Psoas muscle (tissue), 8 donors: ENCODE measurements at places on chromosomes 4 and X. TPM values are rescaled to one million over a fixed set of nuclear protein-coding genes. Genes with fewer than 3 reads are reported as not detected.

The RNF128 gene
- total RNA-seq: 4.3 TPM

- no peak for DNase-seq
Observed at GRCh38 chr4:4492161-4492847, 49.5 kb downstream of the STX18 start.

The FAM47E gene
- total RNA-seq: 4.0 TPM

DNA sequence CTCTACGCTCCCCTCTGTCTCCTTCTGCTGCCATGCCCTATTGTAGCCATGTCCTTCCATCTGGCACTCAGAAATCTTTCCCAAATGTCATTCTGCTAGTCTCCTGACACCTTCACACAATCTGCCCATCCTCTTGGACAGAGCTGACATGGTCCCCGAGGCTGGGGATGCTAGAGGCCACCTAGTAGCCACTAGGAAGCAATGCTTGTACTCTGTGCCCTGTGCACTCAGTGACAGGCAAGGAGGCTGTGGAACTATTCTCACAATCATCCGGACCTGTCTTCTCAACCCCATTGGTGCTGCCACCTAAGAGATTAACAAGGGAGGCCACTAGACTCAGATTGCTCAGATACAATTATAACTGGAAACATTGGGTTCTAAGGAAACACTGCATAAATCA lies 112.6 kb upstream of the TMEM164 start:
- DNase-seq: no peak

The PRKG2 gene
- not detected for total RNA-seq

GRCh38 chrX:104565791-104566680 lies at the start of gene IL1RAPL2:
Gene IL1RAPL2 (plus strand): TSS chrX:104566199.
- peak; percentile 48 for DNase-seq

DNA sequence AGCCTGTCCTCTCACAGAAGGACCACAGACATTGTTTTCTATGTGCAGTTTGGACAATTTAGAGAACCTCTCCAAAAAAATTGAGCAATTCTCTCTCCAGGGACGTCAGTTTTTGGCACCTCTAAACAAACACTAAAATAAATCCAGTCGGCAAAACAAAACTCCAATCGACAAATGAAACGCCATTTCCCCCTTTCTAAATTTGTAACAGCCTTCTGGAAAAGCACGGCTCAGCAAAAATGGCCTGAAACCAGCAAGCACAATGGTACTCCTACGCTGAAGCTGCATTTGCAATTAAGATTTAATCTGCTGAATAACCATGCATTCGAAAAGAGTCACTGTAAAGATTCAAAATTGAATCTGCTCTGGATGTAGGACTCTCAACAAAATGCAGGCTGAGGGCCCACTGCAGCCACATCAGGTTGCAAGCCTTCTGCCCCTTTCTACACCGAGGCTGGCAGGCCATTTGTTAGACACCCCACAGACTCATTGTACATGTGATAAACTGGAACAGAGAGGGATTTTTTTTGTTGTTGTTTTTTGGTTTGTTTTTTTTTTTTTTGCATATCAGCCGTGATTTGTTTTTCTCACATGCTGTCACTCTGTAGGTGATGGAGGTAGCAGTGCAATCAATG lies 79.9 kb upstream of the MAP3K15 start:
- no peak for DNase-seq

The MSANTD1 gene
- 0.87 TPM for total RNA-seq

The PFKFB1 gene
- total RNA-seq: 20.9 TPM

DNA sequence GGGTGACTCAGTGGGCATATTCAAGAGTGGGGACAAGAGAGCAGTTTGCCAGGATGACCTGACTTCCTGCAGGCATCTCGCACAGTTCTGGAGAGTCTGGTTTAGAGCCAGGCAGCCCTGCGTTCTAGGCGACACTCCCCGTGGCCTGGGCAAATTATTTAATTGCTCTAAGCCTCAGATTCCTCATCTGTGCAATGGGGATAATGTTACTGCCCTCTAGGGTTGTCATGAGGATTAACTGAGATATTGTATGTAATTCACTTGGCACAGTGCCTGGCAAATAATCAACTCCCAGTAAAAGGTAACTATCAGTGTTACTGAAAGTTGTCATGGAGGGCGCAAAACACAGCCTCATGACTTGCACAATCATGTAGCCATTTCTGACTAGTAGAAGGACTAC lies 48.8 kb upstream of the PITX2 start:
- DNase-seq: no peak

DNA sequence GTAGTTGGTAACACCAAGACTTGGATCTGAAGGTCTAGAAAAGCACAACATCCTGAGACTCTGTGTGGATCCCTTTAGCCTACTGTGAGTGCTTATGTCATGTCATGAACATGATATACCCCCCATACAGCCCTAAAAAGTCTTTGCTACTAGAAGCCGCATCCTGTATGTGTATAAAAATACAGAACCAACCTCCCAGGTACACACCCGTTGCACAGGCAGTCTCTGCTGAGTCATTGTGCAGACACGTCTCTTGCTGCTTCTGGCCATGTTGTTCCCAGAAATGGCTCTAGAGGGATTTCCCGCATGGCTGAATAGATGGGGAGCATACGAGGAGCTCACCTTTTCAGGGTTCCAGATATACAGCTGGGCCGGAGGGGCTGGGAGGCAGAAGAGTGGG lies 93.3 kb downstream of the MAMLD1 start:
- DNase-seq: no peak

DNA sequence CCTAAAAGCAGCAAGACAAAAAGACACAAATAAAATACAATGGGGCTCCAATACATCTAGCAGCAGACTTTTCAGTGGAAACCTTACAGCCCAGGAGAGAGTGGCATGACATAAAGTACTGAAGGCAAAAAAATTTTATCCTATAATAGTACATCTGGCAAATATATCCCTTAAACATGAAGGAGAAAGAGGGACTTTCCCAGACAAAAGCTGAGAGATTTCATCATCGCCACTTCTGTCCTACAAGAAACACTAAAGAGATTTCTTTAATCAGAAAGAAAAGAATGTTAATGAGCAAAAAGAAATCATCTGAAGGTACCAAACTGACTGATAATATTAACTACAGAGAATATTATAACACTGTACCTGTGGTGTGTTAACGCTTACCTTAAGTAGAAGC lies 86.4 kb downstream of the ANKRD17 start:
- DNase-seq: no peak

The EOLA2 gene
- 20.5 TPM for total RNA-seq

The IRAK1 gene
- 158 TPM for total RNA-seq

The SSX3 gene
- total RNA-seq: not detected

The SLC9A7 gene
- total RNA-seq: 11.3 TPM

GRCh38 chr4:105911426-105911825 lies 16.2 kb downstream of the NPNT start:
- DNase-seq: no peak

- no peak for DNase-seq
Observed at GRCh38 chrX:120462370-120462769, 6.7 kb downstream of the LAMP2 start.

The IL2RG gene
- total RNA-seq: 1.5 TPM

The GAB1 gene
- total RNA-seq: 14.6 TPM

The UPF3B gene
- 10.5 TPM for total RNA-seq

DNA sequence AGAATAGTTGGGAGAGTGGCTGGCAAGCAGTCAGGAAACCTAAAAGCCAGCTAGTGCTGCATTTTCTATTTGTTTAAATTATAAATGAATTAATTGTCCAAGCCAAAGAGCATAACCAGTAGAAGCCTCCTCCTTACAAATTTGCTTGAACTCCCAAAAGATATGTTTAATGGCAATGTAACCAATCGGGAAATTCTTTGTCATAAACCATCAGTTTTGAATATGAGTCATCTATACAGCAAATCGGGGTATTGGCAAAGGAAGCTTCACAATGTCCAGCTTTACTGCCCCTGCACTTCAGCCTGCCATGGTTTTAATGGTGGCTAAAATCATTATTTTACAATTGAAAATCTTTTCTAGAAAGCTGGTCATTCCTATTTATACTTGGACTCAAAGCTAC lies 216.6 kb downstream of the SHROOM3 start:
- DNase-seq: no peak
